ENCODE measurements at places on chromosomes 4 and X.

DNA sequence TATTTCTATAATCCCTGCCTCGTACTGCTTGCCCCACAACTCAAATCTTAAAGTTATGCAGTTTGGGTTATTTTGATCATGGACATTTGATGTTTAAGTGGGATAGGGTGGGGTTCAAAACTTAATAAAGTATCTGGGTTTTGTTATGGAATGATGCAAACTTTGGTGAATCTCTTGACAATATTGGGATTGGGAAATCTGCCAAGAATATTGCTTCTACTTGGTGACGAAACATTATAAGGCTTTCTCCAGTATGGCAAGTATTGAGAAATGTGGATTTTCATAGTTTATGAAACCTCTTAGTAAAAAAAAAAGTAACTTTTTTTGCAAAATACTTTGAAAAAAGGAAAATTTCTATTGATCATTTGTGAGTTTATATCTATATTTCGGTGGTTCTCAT is 130.8 kb upstream of the SFRP2 start:
- no peak for DNase-seq

- no peak for DNase-seq
Observed at GRCh38 chr4:53011259-53011905, 149.3 kb downstream of the RASL11B start.

DNA sequence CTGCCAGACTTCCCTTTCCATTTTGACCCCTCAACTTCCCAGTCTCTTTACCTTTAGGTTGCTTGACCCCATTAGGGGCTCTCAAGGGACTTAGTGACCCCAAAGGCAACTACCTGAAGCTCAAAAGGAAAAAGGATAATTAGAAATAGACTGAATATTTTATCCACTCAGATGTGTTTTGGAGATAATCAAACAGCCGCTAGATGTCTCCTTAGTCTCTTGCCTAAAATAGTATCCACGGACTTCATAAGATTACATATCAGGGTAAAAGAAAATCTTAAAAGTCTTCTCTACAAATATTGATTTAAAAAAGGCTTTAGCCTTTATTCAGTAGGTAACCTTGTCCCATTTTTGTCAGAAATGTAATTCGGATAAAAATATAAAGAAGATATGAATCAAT is 21.0 kb upstream of the RHOXF2 start:
- DNase-seq = no peak

DNA sequence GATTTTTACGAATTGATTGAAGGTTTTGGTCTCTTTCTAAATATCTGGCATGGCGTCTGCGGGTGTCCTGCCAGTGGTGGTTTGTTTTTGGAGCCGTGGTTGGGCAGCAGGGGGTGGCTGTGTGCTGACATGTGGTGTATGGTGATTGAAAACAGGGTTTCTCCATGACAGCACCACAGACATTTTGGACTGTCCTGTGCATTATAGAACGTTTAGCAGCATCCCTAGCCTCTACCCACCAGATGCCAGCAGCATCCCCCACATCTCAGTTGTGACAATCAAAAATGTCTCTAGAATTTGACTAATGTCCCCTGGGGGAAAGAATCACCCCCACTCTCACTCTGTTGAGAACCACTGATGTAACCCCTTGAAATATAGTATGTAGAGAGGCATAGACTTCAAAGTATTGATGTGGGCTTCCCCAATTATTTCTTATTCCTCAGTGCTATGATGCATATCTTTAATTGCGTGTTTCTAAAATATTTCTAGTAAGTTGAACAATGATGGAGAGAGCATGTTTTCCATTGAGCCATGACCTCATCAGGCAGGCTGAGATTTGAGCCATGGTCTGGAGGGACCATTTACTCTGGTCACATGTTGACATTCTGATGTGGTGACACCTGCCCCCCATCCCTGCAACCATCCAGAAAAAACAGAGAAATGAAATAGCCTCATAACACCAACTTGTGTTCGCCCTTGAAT is 77.4 kb upstream of the MID1 start:
- no peak for DNase-seq

DNA sequence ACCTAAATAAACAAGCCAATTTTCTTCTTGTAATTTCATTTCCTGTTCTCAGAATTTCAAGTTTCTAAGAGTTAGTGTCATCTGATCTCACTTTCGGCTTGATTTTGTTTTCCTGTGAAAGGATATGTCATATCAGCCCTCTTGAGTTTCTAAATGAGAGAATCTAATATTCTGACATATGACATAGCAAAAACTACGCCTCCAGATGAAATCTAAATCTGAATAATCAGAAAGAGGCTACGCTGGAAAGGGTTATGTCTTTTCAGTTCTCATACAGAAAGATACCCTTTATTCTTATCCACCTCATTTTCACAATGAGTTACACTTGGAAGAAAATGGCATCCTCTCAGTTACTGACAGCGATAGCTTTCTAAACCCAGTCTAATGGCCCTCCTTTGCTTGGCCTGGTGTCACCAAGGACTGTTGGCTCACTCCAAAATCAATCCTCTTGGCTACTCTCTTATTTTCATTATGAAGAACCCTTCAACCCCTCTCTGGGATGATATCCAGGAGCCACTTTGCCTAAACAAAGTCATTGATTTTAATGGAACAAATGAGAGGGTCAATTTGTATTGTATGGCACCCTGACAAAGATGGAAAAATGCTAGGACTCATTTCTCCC is 65.6 kb downstream of the ASB9 start:
- peak; percentile 1 for DNase-seq

DNA sequence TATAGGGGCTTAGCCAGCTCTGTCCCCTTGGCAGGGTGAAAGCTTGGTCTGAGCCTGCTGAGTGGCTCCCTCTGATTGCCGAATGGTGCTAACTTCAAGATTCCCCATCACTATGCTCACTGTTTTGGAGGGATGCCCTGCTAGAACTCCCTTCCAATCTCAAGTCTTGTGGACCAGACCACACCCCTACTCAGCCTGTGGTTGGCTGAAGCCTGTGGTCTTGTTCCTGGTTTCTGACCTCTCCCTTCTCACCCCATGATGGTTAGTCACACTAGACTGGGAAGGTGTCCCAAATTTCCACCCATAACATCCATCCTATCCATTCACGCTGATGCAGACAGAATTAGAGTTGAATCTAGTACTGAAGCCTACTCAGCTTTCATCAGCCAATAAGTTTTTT is 184.7 kb upstream of the NDP start:
- DNase-seq = no peak

DNA sequence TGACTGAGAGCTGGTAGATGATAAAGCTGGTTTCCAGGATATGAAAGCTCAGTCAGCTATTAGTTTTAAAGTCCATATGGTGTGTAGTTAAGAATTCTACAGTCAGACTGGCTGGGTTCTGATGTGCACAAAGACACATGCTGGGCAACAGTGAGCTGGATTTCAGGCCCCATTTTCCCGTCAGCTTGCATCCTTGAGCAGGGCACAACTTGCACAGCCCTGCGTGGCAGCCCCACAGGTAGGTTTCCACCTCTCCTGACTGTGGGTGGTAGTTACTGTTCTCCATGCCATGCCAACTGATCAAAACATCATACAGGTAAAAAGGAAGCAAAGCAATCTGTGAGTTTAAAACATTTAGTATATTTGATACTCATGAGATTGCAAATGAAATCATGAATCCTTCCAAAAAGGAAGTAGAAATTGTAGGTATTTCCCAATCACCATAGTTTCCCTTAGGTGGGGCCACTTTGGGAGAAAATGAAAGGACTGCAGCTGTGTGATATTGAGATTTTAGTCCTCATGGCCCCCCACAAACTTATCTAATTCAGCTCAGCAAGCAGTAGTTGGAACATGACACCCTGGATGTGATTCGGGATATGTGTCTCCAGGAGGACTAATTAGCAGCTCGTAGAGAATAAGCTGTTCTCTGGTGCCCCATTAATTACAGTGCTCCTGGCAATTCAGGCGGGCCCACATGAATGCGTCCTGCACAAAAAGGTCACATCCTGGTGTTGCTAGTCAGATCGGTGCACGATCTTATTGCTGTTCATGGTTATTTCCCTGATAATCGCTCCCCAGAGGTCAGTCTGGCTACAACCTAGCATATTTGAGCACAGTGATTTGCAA is 42.4 kb upstream of the NOCT start:
- DNase-seq = no peak

- no peak for DNase-seq
Observed at GRCh38 chr4:13483768-13484121, 395 bp downstream of the RAB28 start.

DNA sequence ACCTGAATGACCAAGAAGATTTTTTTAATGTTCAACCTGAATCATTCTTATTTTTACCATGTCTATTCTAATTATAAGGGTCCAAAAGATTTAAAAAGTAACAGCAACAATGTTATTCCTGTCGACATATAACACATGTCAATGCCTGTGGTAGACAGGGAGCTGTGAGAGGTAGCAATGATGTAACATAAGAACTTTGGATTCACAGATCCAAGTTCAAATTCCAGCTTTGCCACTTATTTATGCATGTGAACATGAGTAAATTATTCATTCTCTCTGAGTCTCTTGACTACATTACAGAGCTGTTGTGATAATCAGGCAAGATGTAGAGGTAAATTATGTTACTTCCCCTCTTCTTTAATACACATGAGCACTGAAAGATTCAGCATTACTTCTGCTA is 54.5 kb downstream of the KLHL8 start:
- DNase-seq = no peak

GRCh38 chr4:128862608-128863311 is 53.3 kb downstream of the JADE1 start:
- DNase-seq = no peak

GRCh38 chr4:101211146-101211553 is 136.2 kb downstream of the PPP3CA start:
- no peak for DNase-seq

DNA sequence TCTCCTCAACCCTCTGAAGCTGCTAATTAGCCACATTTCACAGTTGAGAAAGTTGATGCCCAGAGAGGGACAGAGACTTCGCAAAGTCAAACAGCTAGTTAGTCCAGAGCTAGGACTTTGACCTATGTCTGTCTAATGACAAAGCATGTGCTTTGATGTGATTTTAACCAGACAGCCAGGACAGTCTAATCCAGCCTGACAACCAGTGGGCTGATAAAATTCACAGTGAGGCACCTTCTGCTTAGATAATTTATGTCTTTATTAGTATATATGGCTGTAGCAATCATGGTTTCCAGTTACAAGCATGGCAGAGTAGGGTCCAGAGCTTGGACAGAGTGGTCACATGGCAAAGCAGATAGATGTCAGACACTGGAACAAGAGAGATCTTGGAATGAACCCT is 133.6 kb upstream of the C1QTNF7 start:
- no peak for DNase-seq

DNA sequence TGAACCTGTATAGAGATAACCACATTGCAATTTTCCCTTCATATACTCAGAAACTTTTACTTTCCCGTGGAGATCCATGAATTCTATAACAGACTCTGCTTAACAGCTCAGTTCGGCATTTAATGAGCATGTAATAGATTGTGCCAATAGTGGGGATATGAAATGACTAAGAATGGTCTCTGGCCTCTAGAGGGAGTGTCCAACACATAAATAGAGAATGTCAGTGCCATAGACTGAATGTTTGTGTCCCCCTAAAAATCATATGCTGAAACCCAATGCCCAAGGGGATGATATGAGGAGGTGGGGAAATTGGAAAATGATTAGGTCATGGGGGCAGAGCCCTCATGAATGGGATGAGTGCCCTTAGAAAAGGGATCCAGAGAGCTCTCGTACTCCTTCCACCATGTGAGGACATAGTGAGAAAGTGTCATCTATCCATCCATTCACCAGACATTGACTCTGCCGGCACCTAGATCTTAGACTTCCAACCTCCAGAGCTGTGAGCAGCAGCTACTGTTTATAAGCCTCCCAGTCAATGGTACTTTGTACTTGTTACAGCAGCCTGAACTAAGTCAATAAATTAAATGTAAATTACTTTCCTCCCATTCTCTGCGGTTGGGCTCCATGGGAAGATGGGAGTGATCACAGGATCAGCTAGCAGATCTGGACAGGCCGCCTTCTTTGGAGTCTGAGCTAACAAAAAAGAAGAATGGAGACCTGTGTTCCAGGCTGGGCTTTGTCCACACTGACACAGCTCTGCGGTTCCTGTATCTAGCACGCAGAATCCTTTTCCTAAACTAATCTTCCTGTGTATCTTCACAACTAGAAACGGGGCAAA is 28.1 kb upstream of the HPSE start:
- no peak for DNase-seq

DNA sequence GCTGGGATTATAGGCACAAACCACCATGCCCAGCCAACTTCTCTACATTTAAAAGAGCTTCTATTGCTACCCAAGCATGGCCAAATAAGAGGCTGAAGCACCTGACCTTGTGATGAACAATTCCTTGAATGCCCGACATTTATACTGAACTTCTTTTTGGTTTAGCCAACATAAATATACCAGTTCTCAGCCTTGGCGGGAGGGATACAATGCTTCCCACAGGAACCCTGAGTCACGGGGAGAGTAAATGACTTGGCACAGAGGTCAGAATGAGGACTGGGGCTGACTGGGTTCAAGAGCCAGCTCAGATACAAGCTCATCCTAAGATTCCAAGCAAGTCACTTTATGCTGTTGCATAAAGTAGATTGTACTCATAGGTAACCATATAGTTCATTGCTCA is 6.1 kb downstream of the HOPX start:
- DNase-seq = no peak

DNA sequence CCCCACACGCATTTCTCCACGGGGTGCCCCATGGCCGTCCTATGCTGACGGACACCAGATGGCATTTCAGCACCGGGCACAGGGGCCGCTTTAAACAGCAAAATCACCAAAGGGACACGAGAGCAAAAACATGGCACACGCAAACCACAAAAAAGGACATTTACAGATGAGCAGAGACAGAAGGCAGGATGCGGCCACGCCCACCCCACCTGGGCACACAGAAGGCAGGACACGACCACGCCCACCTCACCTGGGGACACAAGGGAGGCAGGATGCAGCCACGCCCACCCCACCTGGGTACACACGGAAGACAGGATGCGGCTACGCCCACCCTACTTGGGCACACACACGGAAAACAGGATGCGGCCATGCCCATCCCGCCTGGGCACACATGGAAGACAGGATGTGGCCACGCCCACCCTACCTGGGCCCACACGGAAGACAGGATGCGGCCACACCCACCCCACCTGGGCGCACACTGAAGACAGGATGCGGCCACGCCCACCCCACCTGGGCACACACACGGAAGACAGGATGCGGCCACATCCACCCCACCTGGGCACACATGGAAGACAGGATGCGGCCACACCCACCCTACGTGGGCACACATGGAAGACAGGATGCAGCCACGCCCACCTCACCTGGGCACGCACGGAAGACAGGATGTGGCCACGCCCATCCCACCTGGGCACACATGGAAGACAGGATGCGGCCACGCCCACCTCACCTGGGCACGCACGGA is 69.1 kb downstream of the FAM53A start:
- no peak for DNase-seq

GRCh38 chr4:184544788-184545409 is 70.5 kb upstream of the IRF2 start:
- no peak for DNase-seq

GRCh38 chr4:2832309-2832980 is 11.2 kb upstream of the ADD1 start:
- no peak for DNase-seq
